Activated CD4-positive, alpha-beta T cell treated with anti-CD3 and anti-CD28 coated beads, Interleukin-2, amount 10 ng/mL, durations not matched to agents 24 days and 14 days (primary cell): ENCODE measurements at places on chromosomes 6 and 20. TPM values are rescaled to one million over a fixed set of nuclear protein-coding genes. Genes with fewer than 3 reads are reported as not detected.

DNA sequence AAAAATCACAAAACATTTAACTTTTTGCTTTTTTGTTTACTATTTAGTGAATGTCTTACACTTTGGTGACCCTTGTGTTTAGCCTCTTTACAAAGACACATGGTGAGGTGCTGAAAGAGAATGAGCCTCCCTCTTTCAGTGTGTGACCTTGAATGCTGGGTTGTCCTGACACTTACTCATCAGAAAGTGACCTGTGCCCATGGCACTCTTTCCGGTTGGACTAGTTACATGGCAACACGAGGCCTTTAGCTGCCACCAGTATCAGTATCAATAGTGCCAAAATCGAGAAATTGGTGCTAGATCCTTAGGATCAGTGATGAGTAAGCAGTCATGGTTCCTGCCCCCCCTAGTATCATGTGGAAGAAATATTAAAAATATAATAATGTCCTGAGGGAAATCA, 1.7 kb upstream of the RPL7L1 start:
- H3K36me3 ChIP-seq: peaks cover 14% of the 10 kb centered on the region
- H3K4me1 ChIP-seq: peaks cover 11% of the 10 kb centered on the region
- H3K4me3 ChIP-seq: peak overlapping the region; percentile 55
- DNase-seq: no peak

DNA sequence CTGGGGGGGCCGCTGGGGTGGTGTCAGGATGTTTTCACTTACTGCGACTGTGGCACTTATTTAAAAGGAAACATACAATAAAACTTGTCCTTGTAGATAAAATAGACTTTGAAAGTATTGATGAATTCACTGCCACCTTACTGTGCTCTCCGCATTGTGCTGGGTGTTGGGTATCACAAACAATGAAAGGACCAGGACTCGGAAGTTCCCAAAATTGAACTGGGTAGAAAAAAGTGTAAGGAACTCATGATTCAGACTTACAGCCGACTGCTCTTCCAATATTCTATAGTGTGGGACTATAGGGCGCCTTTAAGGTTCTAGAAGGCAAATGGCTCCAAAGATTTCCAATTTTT, 32.1 kb upstream of the ID4 start:
- DNase-seq: no peak
- peaks cover 5% of the 10 kb centered on the region for H3K4me1 ChIP-seq
- peak overlapping the region; percentile 80 for H3K4me3 ChIP-seq
- H3K27me3 ChIP-seq: peaks cover 25% of the 10 kb centered on the region
- no peak overlapping the region for H3K27ac ChIP-seq

DNA sequence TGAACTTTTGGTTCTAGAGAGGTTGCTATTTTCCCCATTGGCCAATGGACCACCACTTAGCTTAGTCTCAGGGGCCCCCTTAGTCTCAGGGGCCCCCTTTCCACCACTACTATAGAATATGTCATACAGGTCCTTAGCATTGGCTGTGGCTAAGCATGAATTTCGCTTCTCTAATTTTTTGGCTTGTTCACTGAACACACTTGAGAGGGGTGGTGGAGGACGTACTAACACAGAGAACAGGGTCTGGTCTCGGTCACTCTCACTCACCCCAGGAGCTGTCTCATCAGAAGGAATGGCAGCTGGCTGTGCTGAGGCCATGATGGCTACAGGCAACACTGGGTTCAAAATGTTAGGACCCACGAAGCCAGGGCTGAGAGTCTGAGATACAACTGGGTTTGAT, 30.3 kb downstream of the ZNF318 start:
- H3K27ac ChIP-seq: no peak overlapping the region
- DNase-seq: no peak
- no peaks in the 10 kb centered on the region for H3K27me3 ChIP-seq
- peaks cover 48% of the 10 kb centered on the region for H3K36me3 ChIP-seq

GRCh38 chr6:47722194-47722593, 23.8 kb downstream of the ADGRF4 start:
- H3K27ac ChIP-seq: no peak overlapping the region
- no peaks in the 10 kb centered on the region for H3K4me1 ChIP-seq
- H3K27me3 ChIP-seq: peaks cover 1% of the 10 kb centered on the region
- H3K36me3 ChIP-seq: no peaks in the 10 kb centered on the region

OOEP gene
- 0.47 TPM in 2 replicates for total RNA-seq

GRCh38 chr20:43936104-43936770, 21.6 kb downstream of the TOX2 start:
- no peak overlapping the region for H3K4me3 ChIP-seq
- no peak overlapping the region for H3K27ac ChIP-seq
- H3K4me1 ChIP-seq: peaks cover 28% of the 10 kb centered on the region
- H3K36me3 ChIP-seq: no peaks in the 10 kb centered on the region
- no peak for DNase-seq

DNA sequence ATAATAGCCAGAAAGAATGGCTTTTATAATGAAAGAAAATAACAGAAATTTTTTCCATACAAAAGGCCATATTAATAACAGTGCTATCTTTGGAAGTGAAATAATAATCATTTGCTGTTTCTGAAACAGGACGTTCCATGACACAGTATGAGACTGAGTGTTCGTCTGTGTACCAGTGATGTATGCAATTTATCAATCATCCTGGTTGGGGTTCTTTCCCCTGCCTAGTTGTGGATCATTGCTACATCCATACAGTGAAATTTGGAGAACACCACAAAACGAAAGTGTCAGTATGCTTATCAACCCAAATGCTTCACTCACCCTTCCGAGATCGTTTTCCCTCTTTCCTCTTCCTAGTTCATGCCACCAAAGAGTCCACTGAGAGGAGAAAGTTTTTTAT, 151.4 kb upstream of the PRDM1 start:
- DNase-seq: no peak
- no peaks in the 10 kb centered on the region for H3K4me1 ChIP-seq
- peaks cover 5% of the 10 kb centered on the region for H3K27me3 ChIP-seq
- H3K27ac ChIP-seq: no peak overlapping the region
- H3K4me3 ChIP-seq: no peak overlapping the region

DNA sequence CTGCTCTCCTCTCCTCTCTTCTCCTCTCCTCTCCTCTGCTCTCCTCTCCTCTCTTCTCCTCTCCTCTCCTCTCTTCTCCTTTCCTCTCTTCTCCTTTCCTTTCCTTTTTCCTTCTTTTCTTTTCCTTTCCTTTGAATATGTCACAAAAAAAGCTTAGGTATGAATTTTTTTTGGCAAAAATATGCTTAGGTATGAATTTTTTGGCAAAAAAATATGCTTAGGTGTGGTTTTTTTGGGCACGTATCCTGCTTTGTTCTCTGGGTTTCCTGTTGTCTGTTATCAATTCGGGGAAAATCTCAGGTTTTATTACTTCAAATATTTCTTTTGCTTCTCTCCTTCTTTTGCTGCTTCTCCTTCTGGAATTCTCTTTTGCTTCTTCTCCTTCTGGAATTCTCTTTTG, 155.5 kb upstream of the PMEPA1 start:
- H3K36me3 ChIP-seq: no peaks in the 10 kb centered on the region
- H3K4me1 ChIP-seq: peaks cover 5% of the 10 kb centered on the region
- peaks cover 16% of the 10 kb centered on the region for H3K27me3 ChIP-seq
- no peak overlapping the region for H3K27ac ChIP-seq
- no peak for DNase-seq

GRCh38 chr6:25833136-25833535, 1.3 kb upstream of the SLC17A1 start:
- no peak for DNase-seq
- H3K27me3 ChIP-seq: peaks cover 15% of the 10 kb centered on the region
- no peaks in the 10 kb centered on the region for H3K36me3 ChIP-seq
- no peak overlapping the region for H3K4me3 ChIP-seq
- H3K27ac ChIP-seq: no peak overlapping the region

NKAIN2 gene
- total RNA-seq: not detected in 2 replicates

DNA sequence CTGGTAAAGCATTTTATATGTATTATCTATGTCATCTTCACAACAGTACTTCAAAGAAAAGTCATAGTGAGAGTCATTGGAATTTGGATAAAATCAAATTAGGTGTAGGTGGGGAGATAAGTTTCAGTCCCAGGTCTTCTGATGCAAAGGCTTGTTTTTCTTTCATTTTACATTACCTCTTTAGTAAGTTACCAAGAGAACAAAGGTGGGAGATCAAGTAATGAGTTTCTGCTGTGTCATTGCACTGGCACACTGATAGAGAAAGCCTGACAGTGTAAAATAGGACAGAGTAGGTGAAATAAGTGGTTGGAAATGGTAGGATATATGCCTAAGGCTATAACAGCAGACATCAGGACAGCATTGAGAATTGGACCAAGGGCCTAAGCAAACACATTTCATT, 250.4 kb downstream of the NKAIN2 start:
- no peak overlapping the region for H3K4me3 ChIP-seq
- no peak overlapping the region for H3K27ac ChIP-seq
- H3K4me1 ChIP-seq: no peaks in the 10 kb centered on the region
- no peaks in the 10 kb centered on the region for H3K36me3 ChIP-seq

- H3K4me1 ChIP-seq: peaks cover 3% of the 10 kb centered on the region
- H3K36me3 ChIP-seq: no peaks in the 10 kb centered on the region
- no peak overlapping the region for H3K27ac ChIP-seq
- H3K4me3 ChIP-seq: no peak overlapping the region
Measured at GRCh38 chr20:10314198-10314597, 95.6 kb downstream of the SNAP25 start.

SMLR1 gene
- total RNA-seq: not detected in 2 replicates

GRCh38 chr6:128731249-128732165, 151.4 kb upstream of the LAMA2 start:
- H3K36me3 ChIP-seq: no peaks in the 10 kb centered on the region
- peaks cover 2% of the 10 kb centered on the region for H3K4me1 ChIP-seq
- no peak for DNase-seq
- H3K27ac ChIP-seq: no peak overlapping the region

GID8 gene
- 50.0 and 58.0 TPM in 2 replicates for total RNA-seq

DNA sequence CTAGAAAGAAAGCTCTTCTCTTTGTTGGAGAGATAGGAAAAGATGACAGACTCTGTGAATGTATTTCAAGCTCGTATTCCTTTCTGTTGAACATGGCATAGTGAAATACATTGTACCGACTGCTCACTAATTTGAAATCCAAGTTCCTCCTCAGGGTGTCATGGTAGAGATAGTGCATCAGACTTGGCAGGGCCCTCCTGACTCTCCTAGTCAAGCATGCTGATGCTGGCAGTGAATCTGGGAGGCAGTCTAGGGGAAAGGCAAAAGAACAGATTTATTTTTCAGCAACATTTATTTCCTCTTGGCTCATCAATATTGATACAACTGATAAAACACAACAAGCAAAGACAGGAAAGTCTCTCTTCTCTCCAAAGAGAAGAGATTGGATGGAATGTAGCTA, 356.3 kb upstream of the IRAK1BP1 start:
- no peaks in the 10 kb centered on the region for H3K27me3 ChIP-seq
- DNase-seq: no peak
- no peaks in the 10 kb centered on the region for H3K4me1 ChIP-seq
- H3K36me3 ChIP-seq: no peaks in the 10 kb centered on the region
- H3K4me3 ChIP-seq: no peak overlapping the region

GRCh38 chr6:53139841-53140413, 8.7 kb downstream of the GCM1 start:
- H3K4me1 ChIP-seq: no peaks in the 10 kb centered on the region
- no peak for DNase-seq
- no peak overlapping the region for H3K4me3 ChIP-seq
- H3K36me3 ChIP-seq: no peaks in the 10 kb centered on the region

GRCh38 chr6:81204731-81205130, 547.8 kb downstream of the TENT5A start:
- no peaks in the 10 kb centered on the region for H3K27me3 ChIP-seq
- H3K4me3 ChIP-seq: no peak overlapping the region
- H3K36me3 ChIP-seq: no peaks in the 10 kb centered on the region
- H3K27ac ChIP-seq: no peak overlapping the region
- no peaks in the 10 kb centered on the region for H3K4me1 ChIP-seq
- DNase-seq: no peak

LY6G6D gene
- not detected in 2 replicates for total RNA-seq

- DNase-seq: no peak
- H3K27ac ChIP-seq: peak overlapping the region; percentile 97
- no peaks in the 10 kb centered on the region for H3K27me3 ChIP-seq
- H3K4me1 ChIP-seq: peaks cover 31% of the 10 kb centered on the region
Measured at GRCh38 chr6:87701344-87701675, 723 bp downstream of the AKIRIN2 start.

- peak; percentile 40 for DNase-seq
- peaks cover 2% of the 10 kb centered on the region for H3K4me1 ChIP-seq
- H3K4me3 ChIP-seq: no peak overlapping the region
- H3K36me3 ChIP-seq: no peaks in the 10 kb centered on the region
- H3K27ac ChIP-seq: no peak overlapping the region
- H3K27me3 ChIP-seq: no peaks in the 10 kb centered on the region
Measured at GRCh38 chr6:166779963-166780683, 153.1 kb upstream of the RPS6KA2 start.

DNA sequence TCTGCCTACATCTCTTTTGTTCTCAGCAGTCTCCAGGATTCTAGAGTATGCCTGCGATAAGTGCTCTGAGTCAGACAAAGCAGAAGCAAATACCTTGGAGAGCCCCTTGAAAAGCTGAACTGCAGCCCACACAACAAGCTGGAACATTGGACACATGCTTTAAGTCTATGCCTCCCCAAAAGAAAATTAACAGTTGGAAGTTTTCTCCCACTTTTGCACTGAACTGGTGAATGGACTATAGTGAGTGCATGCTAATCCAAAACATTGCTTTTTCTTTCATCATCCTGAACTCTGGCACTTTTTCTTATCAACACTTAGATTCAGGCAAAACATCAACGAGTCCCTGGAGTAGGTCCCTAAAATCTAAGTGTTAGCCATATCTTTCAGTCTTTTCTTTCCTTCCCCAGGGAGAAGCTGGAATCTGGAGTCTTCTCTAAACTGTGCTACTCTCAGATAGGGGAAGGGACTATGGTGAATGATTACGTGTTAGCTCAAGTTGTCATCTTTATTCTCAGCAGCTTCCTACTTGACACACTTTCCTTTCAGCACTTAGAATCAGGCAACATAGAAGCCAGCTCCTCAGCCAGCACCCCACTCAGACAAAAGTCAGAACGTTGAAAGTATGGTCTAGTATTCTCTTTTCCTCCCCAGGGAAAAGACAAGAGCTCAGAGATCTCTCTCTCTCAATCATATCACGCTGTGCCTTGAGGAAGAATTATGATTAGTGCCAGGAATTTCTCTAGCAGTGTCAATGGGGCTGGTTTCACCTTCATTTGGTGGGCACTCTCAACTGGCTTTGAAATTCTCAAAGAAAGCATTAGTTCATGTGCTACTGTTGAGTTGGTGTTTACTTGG, 811.0 kb upstream of the GJE1 start:
- DNase-seq: no peak
- H3K4me3 ChIP-seq: no peak overlapping the region
- H3K4me1 ChIP-seq: peaks cover 3% of the 10 kb centered on the region
- no peaks in the 10 kb centered on the region for H3K36me3 ChIP-seq
- H3K27ac ChIP-seq: no peak overlapping the region
- H3K27me3 ChIP-seq: no peaks in the 10 kb centered on the region

GRCh38 chr6:144162977-144163376, 12.7 kb downstream of the STX11 start:
- no peaks in the 10 kb centered on the region for H3K27me3 ChIP-seq
- H3K4me1 ChIP-seq: peaks cover 9% of the 10 kb centered on the region
- H3K4me3 ChIP-seq: no peak overlapping the region

C6orf15 gene
- total RNA-seq: not detected in 2 replicates

BAK1 gene
- total RNA-seq: 54.7 and 55.9 TPM in 2 replicates

- peaks cover 9% of the 10 kb centered on the region for H3K4me1 ChIP-seq
- H3K36me3 ChIP-seq: peaks cover 14% of the 10 kb centered on the region
- no peak for DNase-seq
- H3K27me3 ChIP-seq: no peaks in the 10 kb centered on the region
- H3K4me3 ChIP-seq: no peak overlapping the region
- H3K27ac ChIP-seq: no peak overlapping the region
Measured at GRCh38 chr20:13632431-13632830, 6.3 kb downstream of the TASP1 start.

GRCh38 chr6:21842875-21843645, 249.5 kb downstream of the SOX4 start:
- no peak for DNase-seq
- H3K27ac ChIP-seq: no peak overlapping the region
- peaks cover 14% of the 10 kb centered on the region for H3K4me1 ChIP-seq
- no peak overlapping the region for H3K4me3 ChIP-seq
- no peaks in the 10 kb centered on the region for H3K36me3 ChIP-seq

SLC25A27 gene
- 0.07 and 0.28 TPM in 2 replicates for total RNA-seq
